ENCODE measurements at places on chromosomes 1 and 21.

GRCh38 chr1:32071758-32072621 is 749 bp upstream of the TMEM39B start:
- peak; percentile 84 for DNase-seq

DNA sequence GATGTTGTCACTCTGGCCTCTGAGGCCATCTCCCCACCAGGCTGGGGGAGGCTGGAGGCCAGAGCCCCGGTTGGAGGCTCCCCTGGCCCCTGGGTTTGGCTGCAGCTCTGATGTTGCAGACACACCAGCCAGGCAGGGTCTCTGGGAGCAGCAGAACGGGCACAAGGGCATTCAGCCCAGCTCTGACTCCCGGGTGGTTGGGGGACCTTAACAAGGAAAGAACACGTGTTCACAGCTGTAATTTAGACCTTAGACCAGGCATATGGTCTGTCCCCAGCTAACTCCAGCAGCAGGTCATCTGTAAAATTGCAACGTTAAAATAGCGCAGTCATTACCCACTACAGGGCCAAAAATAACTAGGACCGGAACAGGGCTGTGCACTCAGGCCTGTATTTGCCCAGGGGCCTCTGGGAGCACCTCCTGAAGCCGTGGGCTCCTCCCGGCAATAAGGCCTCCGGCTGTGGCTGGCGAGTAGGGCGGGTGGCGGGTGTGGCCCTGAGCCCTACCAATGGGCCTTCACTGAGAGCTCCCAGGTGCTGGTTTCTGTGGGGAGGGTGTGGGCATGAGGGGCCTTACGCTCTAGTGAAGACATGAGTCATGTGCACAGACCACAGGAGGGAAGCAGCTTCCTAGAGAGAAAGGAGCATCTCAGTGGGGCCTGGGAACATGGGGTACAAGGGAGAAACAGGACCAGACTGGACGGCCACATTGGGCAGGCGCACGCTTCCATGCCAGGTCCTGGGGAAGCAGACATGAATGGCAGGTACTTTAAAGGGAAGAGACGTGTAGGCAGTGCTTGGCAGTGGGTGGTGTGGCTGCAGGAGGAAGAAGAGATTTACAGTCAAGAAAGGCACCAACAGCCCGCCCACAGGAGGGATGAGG is 6.1 kb downstream of the LDLRAP1 start:
- DNase-seq = peak; percentile 94

DNA sequence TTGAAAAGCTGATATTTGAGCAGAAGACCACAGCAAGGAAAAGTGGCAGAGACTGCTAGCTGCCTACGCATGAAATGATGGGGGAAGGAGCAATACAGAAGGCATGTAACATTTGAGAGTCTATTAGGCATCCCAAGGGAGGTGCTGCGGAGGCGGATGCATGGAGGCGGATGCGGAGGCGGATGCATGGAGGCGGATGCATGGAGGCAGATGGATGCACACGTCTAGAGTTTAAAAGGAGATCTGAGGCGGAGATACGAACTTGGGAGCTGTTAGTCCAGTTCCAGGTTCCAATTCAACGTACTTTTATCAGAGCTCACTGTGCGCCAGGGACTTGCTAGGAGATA is 744 bp upstream of the DDX20 start:
- DNase-seq = peak; percentile 73

DNA sequence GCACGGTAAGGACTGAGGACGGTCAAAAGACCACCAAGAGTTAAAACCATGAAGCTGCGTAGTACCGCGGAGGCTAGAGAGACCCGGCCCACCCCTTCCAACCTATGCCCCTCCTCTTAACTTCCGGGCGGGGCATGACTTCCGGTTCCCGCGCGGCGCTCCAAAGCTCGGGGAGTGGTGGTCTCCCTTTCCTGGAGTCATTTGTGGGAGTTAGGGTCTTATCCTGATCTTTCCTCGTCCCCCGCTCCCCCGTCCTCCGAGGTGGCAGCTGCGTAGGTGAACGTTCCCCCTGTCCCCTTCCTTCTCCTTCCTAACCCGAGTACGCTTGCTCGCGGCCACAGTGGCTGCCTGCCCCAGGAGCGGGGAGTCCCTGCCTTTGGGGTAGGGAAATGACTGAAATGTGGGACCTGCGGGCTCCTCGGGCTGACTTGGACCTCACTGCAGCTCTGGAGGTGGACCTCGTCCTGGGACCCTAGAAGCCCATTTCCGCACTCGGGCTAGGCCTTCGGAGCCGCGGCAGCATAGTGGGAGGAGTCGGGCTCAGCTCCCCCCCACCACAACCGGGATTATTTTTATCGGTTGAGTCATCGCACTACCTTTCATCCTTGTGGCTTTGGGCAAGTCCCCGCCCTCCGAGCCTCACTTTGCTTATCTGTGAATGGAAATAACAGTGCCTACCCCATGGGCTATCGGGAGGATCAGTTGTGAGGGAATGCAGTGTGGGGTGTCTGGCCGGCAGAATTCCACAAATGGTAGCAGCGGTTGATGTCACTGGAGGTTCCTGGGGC is 24.1 kb downstream of the CELA3A start:
- peak; percentile 92 for DNase-seq
